ENCODE measurements at places on chromosomes 2 and 18.

GRCh38 chr2:126963390-126963789 is 64.7 kb downstream of the TEX51 start:
- DNase-seq = no peak

- DNase-seq = no peak
These were observed 1068.0 kb upstream of the ZEB2 start for GRCh38 chr2:145587922-145588321.

DNA sequence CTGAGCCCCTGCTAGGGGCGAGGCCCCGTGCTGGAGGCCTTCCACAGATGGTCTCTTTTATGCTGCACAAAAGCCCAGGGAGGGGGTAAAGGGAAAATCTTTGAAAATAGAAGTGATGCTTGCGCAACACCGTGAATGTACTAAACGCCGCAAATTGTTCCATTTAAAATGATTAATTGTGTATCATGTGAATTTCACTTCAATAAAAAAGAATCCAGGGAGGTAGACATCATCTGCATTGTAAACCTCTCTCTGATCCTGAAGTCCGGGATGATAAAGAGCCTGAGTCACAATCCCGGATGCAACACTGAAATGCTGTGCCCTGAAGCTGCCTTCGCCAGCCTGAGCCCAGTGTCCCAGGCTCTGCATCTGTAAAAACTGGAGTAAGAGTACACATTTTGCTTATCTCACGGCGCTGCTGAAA is 107.7 kb upstream of the PPP1CB start:
- peak; percentile 20 for DNase-seq

DNA sequence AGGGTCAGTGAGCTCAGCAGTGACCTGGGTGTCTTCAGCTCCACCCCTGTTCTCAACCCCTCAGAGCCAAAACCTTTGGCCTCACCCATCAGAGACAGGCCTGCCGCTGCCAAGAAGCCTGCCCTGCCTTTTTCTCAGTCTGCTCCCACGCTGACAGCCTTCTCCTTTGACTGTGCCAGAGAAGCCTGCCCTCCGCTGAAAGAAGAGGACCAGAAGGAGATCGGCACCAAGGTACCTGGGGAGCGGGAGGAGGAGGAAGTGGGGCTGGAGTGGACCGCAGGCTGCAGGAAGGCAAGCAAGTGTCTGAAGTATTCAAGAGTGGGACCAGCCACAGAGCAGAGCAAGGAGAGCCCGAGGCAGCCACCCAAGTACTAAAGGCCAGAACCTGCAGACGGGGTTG is 33.2 kb downstream of the TOGARAM2 start:
- no peak for DNase-seq

DNA sequence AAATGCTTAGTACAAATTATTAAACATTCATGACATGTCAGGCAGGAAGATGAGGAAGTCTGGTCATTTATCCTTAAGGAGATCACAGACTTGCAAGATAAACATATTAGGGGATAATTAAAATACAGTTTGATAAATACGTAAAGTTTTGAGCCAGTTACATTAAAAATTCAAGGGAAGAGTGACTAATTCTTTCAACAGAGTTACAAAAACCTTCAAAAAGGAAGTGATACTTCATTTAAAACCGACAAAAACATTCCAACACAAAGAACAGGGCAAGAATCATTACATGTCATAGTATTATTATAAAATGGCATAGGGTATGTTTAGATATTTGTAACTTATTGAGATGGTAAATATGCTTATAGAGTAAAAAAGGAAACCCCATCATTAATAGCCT is 636.0 kb downstream of the NR4A2 start:
- peak; percentile 61 for DNase-seq

- DNase-seq = no peak
These were observed 3.5 kb upstream of the TUBB6 start for GRCh38 chr18:12304351-12305210.

DNA sequence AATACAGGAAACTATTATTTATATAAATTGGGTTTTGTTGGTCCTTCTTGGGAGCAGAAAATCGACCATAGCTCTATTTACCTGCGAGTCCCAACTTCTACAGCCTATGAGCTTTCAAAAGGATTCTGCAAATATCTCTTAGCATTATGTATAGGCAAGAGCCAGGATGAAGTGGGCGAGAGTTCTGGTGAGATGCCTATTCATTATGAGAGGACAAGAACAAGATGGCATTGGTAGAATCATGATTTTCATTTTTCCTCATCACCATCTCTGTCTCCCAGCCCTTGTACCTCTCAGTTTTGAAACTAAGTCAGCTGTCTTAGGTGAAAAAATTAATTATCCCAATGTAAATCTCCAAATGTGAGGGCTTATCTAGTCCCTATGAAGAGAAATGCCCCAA is 25.0 kb downstream of the WIPF1 start:
- no peak for DNase-seq

DNA sequence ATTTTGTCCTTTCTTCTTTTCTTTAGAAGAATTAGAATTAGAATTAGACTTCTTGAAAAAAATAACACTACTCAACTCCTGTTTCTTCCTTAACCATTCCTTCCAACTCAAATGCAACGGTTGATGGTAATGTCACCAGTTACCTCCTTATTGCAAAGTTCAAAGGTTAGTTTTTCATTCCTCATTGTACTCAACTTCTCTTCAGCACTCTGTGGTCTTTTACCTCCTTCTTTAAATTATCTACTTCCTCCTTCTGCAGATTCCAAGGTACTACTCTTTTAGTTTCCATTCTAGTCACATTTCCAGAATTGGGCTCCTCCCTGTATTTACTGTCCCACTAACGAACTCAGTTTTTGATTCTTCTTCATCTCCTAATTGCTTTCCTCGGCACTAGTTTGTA is 700.7 kb downstream of the SATB2 start:
- DNase-seq = no peak

All from MV-4-11 (cell line).